ENCODE measurements at places on chromosomes 3 and 15. TPM values are rescaled to one million over a fixed set of nuclear protein-coding genes. Genes with fewer than 3 reads are reported as not detected.

GRCh38 chr3:123004201-123004918, 23.2 kb downstream of the SEMA5B start:
- DNase-seq, result no peak

GRCh38 chr3:105511031-105511430, 144.3 kb downstream of the ALCAM start:
- DNase-seq, result no peak

DNA sequence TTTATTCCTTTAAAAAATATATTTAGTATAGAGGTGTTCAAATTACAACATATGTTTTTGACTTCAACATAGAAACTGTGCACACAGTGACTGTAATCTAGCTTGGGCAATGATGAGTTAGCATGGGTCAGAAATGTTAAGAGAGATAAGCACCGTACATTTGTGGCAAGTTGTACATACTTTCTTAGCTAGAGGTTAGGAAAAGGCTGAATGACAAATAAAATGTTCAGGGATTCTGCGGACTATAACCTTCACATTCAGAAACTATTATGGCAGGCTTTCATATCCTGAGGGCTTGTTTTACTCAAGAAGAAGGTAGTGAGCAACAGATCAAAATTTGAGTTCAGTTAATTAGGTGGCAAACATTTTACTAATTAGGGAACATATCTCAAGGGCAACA, 379.7 kb upstream of the EPHA6 start:
- no peak for DNase-seq

DNA sequence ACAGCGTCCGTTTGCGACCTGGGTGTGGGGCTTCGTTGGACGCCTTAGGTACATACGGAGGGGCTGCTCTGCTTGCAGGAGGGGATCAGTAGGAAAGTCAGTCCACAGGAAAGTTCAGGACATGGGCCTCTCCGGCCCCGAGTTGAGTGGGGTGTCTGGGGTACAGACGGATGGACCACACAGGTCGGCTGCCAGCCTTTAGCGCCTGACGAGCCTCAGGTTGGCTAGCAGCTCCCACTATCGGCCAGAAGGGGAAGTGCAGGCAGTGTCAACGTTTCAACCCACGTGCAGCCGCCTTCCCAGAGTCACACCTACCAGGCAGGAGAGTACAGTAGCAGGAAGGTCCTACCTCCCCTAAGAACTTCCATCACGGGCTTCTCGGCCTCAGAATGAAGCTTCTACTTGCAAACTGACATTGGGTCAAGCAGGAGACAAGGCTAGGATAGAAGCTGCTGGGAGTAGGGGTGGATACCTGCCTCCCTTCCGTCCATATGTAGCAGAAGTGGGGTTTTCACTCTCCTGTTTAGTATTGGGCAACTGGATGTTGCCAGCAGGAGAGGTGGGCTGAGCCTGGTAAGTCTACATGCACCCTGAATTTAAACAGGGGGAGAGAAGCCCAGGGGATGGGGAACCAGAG, 1.8 kb upstream of the SCN5A start:
- peak; percentile 83 for DNase-seq

GRCh38 chr3:71652781-71653413, 69.4 kb upstream of the FOXP1 start:
- peak; percentile 74 for DNase-seq

- DNase-seq, result no peak
Measured at GRCh38 chr3:134563601-134564000, 77.7 kb downstream of the CEP63 start.

DNA sequence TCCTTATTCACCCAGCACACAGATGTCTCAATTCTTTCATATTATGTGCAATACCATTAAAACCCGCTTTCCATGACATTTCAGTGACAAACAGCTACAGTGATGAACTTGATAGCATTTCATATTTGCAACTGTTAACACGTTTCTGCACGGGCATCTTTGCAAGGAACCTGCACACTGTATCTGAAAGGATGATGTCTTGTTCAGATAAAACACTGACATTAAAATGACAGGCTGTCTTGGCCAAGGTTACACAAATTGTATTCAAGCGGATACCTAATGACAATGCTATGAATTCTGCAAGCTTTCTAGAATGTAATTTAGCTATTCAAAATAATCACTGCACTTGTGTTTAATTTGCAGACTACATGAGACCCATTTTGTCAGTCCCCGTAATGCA, 529.2 kb downstream of the FOXP1 start:
- no peak for DNase-seq

GRCh38 chr3:47425383-47425778, 44.6 kb downstream of the PTPN23 start:
- DNase-seq, result no peak

DNA sequence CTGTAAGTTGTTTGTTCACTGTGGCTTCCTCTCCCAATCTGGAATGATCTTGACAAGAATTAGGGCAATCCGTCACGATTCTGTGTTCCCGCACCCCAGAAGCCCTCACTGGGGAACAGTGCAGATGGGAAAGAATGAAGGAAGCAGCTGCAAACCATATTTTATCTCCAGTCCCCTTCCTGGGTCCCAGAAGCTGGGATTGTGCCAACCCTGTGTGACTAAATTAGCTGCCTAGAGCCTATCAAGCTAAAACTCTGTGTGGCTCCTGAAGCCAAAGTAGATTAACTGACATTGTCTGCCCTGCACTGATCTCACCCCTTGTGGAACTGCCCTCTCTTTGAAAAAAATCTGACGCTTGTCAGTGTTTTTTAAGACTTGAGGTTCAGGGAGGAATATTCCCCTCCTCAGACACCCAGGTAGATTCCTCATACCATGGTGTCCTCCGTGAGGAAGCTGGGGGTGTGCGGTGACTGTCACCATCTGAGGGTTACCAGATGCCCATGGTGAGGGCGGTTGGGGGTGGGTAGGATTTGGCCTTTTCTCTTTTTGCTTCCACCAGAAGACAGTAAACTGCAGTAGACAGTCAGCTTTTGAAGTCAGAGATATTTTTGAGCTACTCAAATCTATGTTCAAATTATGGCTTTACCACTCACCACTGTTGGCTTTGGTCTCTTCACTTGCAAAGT, 358.3 kb upstream of the TPM1 start:
- no peak for DNase-seq

- DNase-seq, result peak; percentile 76
Measured at GRCh38 chr3:46987743-46988401, 8.4 kb downstream of the NBEAL2 start.

TUSC7 gene
- total RNA-seq, result not detected

PIGZ gene
- 1.7 TPM for total RNA-seq

UBE2Q2 gene
- 41.2 TPM for total RNA-seq
